ENCODE measurements at places on chromosomes 2 and 18. TPM values are rescaled to one million over a fixed set of nuclear protein-coding genes. Genes with fewer than 3 reads are reported as not detected.

The ATP6V1B1 gene
- total RNA-seq: not detected

The RASGRP3 gene
- total RNA-seq: 3.6 TPM

GRCh38 chr2:2674831-2675230 is 343.8 kb upstream of the MYT1L start:
- DNase-seq: no peak

GRCh38 chr18:45557779-45558178 is 57.5 kb upstream of the SLC14A2 start:
- DNase-seq: no peak

GRCh38 chr2:167733747-167734146 is 513.6 kb downstream of the STK39 start:
- no peak for DNase-seq
